ENCODE measurements at places on chromosomes 11 and 22. TPM values are rescaled to one million over a fixed set of nuclear protein-coding genes. Genes with fewer than 3 reads are reported as not detected.

OR8G5 gene
- not detected for total RNA-seq

KRTAP5-9 gene
- total RNA-seq, result not detected

SUSD2 gene
- 0.26 TPM for total RNA-seq

UPK3A gene
- not detected for total RNA-seq

HTR3B gene
- not detected for total RNA-seq

EFCAB6 gene
- 1.7 TPM for total RNA-seq

KCTD14 gene
- 1.9 TPM for total RNA-seq

KRTAP5-7 gene
- not detected for total RNA-seq

C11orf91 gene
- 1.1 TPM for total RNA-seq

SLC2A11 gene
- 8.6 TPM for total RNA-seq

SCN3B gene
- not detected for total RNA-seq

DDT gene
- total RNA-seq, result 98.8 TPM

OR6T1 gene
- total RNA-seq, result not detected

ELMOD1 gene
- 1.4 TPM for total RNA-seq
